ENCODE measurements at places on chromosomes 1 and 21. TPM values are rescaled to one million over a fixed set of nuclear protein-coding genes. Genes with fewer than 3 reads are reported as not detected.

Gene CDCA8
- 47.7 TPM for total RNA-seq

Gene TRIM45
- 1.5 TPM for total RNA-seq

Gene NBPF10
- 0.78 TPM for total RNA-seq

Gene ASTN1
- total RNA-seq: not detected

Gene AJAP1
- total RNA-seq: not detected

Gene PROK1
- not detected for total RNA-seq

Gene NMNAT2
- total RNA-seq: 0.47 TPM

Gene SPOCD1
- 4.4 TPM for total RNA-seq

Gene C8B
- total RNA-seq: not detected

Gene SIK1
- 22.8 TPM for total RNA-seq

Gene HHAT
- total RNA-seq: 1.7 TPM

Gene SELENBP1
- 6.1 TPM for total RNA-seq

Gene SRGAP2B
- total RNA-seq: 18.2 TPM

Gene VHLL
- total RNA-seq: not detected

Gene F13B
- not detected for total RNA-seq

Gene VAV3
- 0.70 TPM for total RNA-seq

Gene MGST3
- total RNA-seq: 226 TPM

Gene LHX8
- 0.97 TPM for total RNA-seq

Gene PPIAL4G
- not detected for total RNA-seq

Gene EXO1
- total RNA-seq: 24.2 TPM

Gene GABPA
- total RNA-seq: 6.4 TPM

Gene POU3F1
- total RNA-seq: not detected

Gene S100A3
- 104 TPM for total RNA-seq

Gene FAM72C
- total RNA-seq: 5.4 TPM

Gene LINGO4
- not detected for total RNA-seq

Gene KANK4
- 0.74 TPM for total RNA-seq

Gene DENND2C
- total RNA-seq: 0.42 TPM

Gene CRYAA
- total RNA-seq: not detected

Gene CLEC20A
- total RNA-seq: not detected

Gene FAM78B
- total RNA-seq: 0.35 TPM

Gene TTC24
- not detected for total RNA-seq

Gene PDZK1
- total RNA-seq: 1.2 TPM

Gene GABPB2
- total RNA-seq: 2.9 TPM

Gene CAMSAP2
- total RNA-seq: 20.5 TPM

Gene ST6GALNAC5
- not detected for total RNA-seq

Gene SPATA45
- not detected for total RNA-seq

Gene BMP8B
- 5.1 TPM for total RNA-seq

Gene AKR1A1
- total RNA-seq: 80.2 TPM

Gene CELA3A
- not detected for total RNA-seq

Gene ACTL8
- total RNA-seq: 1.4 TPM

Gene PKP1
- 0.03 TPM for total RNA-seq
